HEK293T (cell line): ENCODE measurements at places on chromosomes 5 and 9.

DNA sequence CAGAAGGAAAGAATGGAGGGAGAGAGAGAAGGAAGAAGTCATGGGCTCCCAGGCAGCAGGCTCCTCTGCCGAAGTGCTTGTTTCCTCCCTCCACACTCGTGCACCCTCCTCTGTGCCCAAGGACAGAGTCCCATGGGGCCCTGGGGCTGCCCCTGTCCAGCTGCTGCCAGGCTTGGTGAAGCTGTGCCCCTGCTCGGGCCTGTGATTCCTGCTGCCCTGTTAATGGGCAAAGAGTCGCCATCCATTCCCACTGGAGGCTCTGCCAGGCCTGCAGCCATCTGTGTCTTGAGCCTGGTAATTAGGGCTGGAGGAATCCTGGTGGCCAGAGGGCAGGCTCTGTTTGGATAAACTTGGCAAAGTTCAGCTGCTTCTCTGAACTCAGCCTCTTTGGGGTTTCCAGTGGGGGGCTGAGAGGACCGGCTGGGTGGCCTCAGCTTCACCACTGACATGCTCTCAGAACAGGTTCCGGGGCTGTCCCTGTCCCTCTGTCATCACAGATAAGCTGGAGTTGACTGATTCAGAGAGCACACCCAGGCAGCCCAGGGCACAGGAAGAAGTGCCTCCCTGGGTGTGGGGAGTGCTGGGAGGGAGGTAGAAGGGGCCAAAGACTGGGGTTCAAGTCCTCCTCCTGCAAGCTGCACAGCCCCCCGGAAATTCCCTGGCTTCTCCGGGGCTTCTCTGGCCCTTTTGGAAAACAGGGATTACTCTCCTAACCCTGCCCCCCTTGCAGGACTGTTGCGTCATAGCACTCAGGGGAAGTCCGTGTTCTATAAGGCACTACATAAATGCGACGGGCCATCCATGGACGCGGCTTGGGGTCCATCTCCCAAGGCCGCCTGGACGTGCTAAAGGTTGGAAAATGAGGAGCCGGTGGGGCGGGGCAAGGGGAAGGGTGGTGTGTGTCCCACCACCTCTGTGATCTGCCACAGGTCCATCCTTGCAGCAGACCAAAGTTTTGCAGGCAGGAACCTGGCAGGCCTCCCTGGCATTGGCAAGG is 154.8 kb downstream of the PAX5 start:
- no peak for DNase-seq

GRCh38 chr9:130610862-130611707 is 31.7 kb downstream of the FUBP3 start:
- no peak for DNase-seq

DNA sequence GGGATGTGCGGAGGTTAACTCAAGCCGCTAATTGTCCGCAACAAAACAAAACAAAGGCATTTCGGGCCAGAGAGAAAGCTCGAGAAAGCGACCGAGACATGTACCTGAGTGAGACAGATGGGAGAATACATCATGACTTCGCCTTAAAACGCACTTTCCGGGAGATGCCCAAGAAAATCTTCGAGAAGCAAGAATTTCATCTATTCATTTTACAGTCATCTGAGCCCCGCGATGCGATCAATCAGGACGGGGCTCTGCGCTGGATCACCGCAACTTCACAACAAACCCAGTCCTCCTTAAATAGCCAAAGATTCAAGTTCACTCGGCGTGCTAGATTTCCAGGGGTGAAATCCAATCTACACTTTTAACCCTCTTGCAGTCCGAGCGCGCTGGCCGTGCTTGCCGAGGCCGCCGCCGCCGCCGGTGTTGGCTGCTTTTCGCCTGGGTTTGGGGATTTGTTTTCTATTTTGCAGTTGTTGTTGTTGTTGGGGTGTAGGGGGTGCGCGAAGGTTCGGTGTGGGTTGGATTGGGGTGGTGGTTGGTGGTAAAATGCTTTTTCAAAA is 482 bp downstream of the NFIB start:
- DNase-seq = no peak

DNA sequence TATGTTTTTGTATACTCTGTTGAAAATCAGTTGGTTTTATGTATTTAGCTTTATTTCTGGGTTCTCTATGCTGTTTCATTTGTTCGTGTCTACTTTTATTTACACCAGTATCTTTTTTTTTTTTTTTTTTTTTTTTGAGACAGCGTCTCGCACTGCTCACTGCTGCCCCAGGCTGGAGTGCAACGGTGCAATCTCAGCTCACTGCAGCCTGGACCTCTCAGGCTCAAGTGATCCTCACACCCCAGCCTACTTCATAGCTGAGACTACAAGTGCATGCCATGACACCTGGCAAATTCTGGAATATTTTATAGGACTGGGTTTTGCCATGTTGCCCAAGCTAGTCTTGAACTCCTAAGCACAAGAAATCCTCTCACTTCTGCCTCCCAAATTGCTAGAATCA is 869.4 kb upstream of the CDH6 start:
- no peak for DNase-seq

- no peak for DNase-seq
These were observed 140.1 kb upstream of the KCNN2 start for GRCh38 chr5:114221807-114222206.
